ENCODE measurements at places on chromosomes 13 and 19.
A peak's percentile ranks its signal among the peaks of the same experiment; 100 is the strongest.

- DNase-seq, result no peak
Observed at GRCh38 chr13:35388441-35389355, 87.8 kb downstream of the MAB21L1 start.

DNA sequence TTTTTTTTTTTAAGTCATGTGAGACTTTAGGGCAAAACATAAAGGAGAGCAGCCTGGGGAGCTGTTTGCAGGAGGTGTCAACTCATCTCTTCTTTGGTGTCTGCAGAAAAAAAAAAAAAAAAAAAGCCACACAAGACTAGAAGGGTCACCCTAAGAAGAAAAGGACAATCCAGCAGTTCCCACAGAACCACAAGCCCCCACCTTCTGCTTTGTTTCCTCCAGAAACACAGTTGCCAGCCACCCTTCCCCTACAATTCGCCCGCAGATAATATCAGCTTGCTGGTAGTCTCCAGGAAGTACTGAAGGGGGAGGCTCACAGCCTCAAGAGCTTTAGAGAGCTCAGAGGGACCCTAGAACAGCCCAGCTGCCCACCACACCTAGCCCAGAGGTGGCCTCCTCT lies 22.3 kb upstream of the ZBTB7A start:
- DNase-seq, result no peak

DNA sequence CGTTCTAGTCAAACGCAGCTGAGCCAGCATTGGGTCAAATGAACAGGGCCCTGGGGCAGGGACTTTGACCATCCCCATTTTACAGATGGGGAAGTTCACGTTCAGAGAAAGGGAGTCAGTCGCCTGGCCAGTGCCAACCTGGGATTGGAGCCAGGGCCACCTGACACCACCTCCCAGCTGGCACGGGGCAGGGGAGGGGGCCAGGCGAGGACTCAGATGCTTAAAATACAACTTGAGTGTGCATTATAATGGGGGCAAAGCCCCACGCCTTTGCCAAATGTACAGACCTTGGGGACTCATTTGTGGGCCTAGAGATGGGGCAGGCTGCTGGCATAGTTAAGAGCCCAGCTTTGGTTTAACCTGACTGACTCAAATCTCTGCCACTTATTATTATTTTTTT lies 14.6 kb downstream of the PRR12 start:
- no peak for DNase-seq

- no peak for DNase-seq
Observed at GRCh38 chr13:59442944-59443486, 720.7 kb downstream of the DIAPH3 start.

- no peak for DNase-seq
Observed at GRCh38 chr13:94481941-94482340, 2.5 kb upstream of the DCT start.

DNA sequence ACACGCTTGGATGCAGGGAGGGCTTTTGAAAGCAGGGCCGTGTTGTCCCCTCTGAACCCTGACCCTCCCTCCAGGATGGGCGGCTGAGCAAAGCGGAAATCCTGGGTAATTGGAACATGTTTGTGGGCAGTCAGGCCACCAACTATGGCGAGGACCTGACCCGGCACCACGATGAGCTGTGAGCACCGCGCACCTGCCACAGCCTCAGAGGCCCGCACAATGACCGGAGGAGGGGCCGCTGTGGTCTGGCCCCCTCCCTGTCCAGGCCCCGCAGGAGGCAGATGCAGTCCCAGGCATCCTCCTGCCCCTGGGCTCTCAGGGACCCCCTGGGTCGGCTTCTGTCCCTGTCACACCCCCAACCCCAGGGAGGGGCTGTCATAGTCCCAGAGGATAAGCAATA lies 15.2 kb downstream of the RCN3 start:
- DNase-seq, result no peak

- DNase-seq, result no peak
Observed at GRCh38 chr13:43353631-43354030, 330.2 kb downstream of the DNAJC15 start.

GRCh38 chr19:651114-651818 lies 11.6 kb downstream of the FGF22 start:
- no peak for DNase-seq

DNA sequence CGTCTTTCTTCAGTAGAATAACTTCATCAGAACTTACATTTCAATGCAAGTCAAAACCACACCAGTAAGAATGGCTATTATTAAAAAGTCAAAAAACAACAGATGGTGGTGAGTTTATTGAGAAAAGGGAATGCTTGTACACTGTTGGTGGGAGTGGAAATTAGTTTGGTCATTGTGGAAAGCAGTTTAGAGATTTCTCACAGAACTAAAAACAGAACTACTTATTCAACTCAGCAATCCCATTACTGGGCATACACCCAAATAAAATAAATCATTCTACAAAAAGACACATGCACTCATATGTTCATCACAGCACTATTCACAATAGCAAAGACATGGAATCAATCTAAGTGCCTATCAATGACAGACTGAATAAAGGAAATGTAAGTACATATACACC lies 231.2 kb downstream of the NHLRC3 start:
- no peak for DNase-seq

GRCh38 chr13:60169239-60170031 lies 5.7 kb upstream of the DIAPH3 start:
- DNase-seq, result no peak

DNA sequence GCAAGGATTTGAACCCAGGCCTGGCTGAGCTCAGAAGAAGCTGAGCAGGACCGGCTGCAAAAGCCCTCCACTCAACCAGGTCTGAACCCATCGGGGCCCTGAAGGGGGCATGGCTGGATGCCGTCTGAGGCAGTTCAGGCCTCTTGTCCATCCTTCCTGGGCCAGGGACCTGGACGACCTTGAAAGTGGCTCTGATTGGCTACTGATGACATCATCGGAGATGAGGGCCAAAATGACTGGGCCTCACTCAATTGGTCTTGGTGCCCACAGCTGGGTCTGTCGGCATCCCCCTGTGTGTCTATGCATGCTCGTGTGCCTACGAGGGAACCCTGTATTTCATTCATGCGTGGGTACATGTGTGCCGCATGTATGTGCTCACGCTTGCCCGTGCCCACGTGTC lies 71.8 kb downstream of the PTPRS start:
- DNase-seq, result no peak

DNA sequence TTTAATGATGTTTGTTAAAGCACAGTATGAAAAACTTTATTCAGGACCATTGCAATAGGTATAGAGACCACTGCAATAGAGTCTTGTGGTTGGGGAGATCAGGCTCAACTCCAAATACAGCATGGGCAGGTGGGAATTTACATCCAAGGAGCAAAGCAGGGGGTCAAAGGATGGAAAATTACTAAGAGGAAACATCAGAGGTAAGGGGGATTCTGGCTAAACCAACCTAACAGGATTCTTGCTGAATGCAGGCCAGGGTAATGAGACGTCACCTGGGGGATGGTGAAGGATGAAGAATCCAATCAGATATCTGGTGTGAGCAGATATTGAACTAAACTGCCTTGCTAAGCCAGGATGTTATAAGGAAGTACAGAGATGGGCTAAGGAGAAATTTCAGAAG lies 126.6 kb upstream of the MIR17HG start:
- no peak for DNase-seq

GRCh38 chr13:102548811-102549210 lies 48.0 kb upstream of the TPP2 start:
- DNase-seq, result no peak

GRCh38 chr19:42411581-42412178 lies 15.5 kb downstream of the LIPE start:
- no peak for DNase-seq

GRCh38 chr19:5057860-5058259 lies 88.9 kb downstream of the KDM4B start:
- DNase-seq, result no peak

- no peak for DNase-seq
Observed at GRCh38 chr19:29084266-29084665, 128.7 kb downstream of the UQCRFS1 start.

- DNase-seq, result peak; percentile 13
Observed at GRCh38 chr19:2289714-2290435, 7.9 kb upstream of the PEAK3 start.

GRCh38 chr19:4654437-4655361 lies 15.4 kb downstream of the TNFAIP8L1 start:
- no peak for DNase-seq
